Epithelial cell of prostate (primary cell): ENCODE measurements at places on chromosomes 3 and 15.

DNA sequence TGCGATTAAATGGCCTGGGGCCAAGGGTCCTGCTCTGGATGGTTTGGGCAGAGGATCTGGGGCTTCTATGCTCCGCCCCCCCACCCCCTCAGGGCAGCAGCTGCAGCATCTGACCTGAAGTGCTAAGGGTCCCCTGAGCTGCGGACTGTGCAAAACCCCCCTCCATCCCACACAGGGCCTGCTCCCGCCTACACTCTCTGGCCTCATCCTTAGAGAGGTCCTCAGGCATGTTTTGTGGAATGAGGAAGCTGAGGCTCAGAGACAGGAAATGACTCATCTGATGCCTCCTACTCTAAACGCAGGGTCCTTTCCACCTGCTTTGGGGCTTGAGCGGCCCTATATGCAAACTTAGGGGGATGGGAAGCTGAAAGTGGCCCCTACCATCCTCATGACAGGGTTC lies 59.5 kb upstream of the CTSH start:
- no peak for DNase-seq

DNA sequence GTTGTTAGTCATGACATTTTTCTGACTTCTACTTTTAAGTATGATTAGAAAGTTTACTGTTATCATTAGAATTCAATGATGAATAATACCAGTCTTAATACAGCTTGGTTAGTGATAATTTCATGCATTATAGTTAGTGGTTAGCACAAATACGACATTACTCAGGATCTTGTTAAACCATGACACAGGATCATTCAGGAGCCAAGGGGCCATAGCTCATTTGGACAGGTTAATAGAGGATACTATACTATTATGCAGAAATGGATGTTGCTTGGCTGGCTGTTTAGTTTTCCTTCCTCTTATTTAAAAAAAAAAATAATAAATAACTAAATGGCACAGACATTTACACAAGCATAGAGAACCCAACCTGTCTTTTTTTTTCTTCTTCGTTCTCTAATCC lies 55.5 kb downstream of the NSUN3 start:
- DNase-seq = no peak

- no peak for DNase-seq
Measured at GRCh38 chr3:123667784-123668183, 82.9 kb upstream of the HACD2 start.

DNA sequence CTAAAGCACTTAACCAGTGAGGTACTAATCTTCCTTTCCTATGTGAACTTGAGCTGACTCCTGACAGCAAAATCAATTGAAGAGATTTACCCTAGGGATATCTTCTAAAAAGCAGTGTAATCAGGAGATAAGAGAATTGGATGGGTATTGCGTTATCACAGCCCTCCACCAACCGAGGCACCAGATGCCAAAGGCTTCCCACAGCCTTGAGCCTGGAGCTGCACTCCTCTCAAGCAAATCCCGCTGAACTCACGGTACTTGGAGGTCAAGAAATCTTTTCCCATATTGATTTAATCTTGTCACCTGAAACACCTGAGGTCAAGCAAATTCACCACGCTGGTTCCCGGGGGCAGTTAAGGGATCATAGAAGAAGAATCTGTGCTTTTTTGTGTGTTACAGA lies 346.8 kb downstream of the TBL1XR1 start:
- no peak for DNase-seq

- no peak for DNase-seq
Measured at GRCh38 chr3:64450396-64450956, 225.2 kb upstream of the PRICKLE2 start.

DNA sequence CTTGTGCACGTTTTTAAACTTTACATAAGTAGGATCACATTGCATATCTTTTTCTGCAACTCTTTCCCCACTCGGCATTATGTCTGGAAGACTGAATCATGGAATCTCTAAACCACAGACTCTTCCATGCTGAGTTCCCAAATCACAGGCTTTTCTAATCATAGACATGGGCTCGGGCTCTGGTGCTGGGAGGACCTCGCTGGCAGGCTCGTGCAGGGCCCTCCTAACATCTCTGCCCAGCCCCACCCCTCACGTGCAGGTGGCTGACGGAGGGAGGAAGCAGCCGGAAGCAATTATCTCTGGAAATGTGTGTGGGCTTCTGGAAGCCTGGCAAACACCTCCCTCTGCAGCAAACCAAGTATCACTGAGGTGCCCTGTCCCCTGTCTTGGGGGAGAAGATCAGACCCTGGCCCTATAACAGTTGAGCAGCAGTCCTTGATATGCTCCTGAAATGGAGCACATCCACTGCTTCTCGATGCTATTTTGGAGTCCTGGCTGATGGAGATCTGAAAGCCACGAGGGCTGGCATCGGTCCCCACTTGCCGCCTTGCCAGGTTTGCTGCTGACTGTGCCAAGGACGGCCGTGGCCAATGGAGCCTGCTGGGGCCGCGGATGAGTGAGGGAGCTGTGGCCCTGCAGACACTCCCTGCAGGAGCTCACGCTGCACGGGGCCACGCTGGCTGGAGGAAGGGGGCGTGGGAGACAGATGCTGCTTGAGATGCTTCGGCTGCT lies 4.4 kb upstream of the IQSEC1 start:
- DNase-seq = no peak

GRCh38 chr3:125194849-125195601 lies 17.5 kb downstream of the SLC12A8 start:
- no peak for DNase-seq
